ENCODE measurements at places on chromosomes 4 and X.

GRCh38 chrX:119121341-119121740 lies 6.3 kb downstream of the KIAA1210 start:
- no peak for DNase-seq

DNA sequence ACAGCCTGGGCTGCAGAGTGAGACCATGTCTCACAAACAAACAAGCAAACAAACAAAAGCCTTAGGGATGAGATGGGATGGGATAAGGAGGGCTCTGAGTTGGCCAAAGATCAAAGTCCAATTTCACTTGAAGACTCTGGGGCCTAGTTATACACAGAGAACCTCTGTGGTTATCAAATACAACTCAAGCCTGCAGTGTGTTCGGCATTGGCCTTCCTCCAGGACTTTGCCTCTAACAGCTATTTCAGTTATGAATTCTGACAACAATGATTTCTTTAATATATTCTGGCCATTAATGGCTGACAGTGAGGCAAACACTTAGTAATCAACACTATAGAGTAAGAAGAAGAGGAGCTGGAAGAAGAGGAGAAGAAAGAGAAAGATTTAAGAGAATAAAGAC lies 171.1 kb downstream of the PDGFRA start:
- DNase-seq = no peak

DNA sequence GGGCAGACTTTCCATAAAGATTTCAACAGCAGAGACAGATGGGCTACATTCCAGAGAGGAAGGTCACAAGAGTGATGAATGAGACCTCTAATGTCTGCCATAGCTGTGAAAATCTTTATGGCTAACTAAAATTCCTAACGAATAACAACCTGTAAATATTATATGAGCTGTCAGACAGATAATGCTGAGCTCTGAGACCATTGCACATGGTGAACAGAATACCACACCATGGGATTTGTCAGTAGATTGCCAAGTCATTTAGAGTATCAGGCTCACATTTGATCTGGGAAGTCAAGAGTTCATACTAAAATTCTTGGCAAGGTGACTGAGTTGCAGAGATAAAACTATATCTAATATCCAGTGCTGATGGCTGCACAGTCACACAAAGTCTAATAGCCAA lies 259.2 kb upstream of the FTHL17 start:
- DNase-seq = no peak

DNA sequence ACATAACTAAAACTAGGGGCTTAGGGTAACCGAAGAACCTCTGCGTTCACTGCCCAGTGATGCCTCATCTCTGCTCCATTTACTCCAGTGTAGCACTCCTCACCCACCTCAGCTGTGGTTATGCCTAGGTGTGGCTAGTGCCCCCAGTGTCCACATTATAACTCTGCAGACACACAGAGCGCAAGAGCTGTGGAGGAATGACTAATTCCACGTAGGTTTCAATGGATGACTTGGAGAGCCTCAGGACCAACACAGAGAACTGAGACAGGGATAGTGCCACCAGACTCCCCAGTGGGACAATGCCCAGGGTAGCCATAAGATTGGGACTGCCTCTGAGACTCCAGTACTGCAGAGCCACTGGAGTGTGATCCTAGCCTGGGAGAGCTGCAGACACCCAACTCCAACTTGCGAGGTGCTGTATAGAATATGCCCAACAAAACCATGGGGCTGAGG lies 542.4 kb upstream of the DIPK2B start:
- no peak for DNase-seq

GRCh38 chrX:13716905-13717304 lies 17.5 kb downstream of the TRAPPC2 start:
- DNase-seq = no peak

DNA sequence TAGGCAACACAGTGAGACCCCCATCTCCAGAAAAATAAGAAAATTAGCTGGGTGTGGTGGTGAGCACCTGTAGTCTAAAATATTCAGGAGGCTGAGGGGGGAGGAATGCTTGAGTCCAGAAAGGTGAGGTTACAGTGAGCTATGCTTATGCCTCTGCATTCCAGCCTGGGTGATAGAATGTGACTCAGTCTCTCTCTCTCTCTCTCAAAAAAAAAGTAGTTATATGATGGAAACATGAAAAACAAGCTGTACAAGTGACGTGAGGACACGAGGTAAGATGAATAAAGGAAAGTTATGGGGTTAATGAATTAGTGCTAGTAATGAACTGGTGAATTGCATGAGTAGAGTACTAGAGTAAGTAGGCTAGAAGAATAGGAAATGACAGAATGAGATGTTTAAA lies 21.8 kb upstream of the CAMK2D start:
- no peak for DNase-seq

DNA sequence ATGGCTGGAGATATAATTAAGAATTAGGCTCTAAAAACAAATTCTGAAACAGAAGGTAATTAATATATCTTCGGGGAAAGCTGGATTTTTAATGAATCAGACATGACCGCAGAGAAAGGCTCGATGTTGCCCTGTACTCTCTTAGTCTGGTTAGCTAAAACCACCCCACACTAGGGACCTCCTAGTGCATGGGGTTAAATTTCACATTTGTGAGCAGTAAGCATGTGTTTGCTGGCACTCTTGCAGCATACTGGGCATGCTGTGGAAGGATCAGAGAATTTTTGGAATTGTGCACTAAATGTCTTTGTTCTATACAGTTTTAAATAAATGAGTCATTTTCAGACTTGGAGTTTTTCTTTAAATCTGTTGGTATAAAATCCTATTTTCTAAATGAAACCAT lies 475.6 kb upstream of the FTHL17 start:
- DNase-seq = no peak
